ENCODE measurements at places on chromosomes 13 and 19.

- no peak for DNase-seq
These were observed 198.2 kb downstream of the DNAJC15 start for GRCh38 chr13:43221611-43222010.

GRCh38 chr13:30142486-30143211 is 164.7 kb downstream of the KATNAL1 start:
- DNase-seq = no peak

- DNase-seq = no peak
These were observed 577.3 kb downstream of the LMO7 start for GRCh38 chr13:76213423-76213904.

DNA sequence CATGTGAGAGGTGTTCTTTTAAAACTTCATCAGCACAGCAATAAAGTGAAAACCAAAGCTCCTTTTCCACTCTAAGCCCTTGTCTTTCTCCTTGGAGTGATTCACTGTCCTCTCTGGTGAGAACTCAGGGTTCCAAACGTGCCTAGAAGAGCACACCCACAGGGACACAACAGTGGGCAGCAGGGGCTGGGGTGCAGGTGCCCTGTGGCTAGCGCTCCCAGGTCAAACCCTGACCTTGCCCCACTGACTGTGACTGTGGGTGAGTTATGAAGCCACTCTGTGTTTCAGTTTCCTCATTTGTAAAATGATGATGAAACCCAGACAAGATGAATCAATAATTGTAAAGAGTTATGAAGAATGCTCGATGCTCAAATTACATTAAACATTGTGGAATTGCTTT is 37.6 kb upstream of the IGFL1 start:
- DNase-seq = no peak

DNA sequence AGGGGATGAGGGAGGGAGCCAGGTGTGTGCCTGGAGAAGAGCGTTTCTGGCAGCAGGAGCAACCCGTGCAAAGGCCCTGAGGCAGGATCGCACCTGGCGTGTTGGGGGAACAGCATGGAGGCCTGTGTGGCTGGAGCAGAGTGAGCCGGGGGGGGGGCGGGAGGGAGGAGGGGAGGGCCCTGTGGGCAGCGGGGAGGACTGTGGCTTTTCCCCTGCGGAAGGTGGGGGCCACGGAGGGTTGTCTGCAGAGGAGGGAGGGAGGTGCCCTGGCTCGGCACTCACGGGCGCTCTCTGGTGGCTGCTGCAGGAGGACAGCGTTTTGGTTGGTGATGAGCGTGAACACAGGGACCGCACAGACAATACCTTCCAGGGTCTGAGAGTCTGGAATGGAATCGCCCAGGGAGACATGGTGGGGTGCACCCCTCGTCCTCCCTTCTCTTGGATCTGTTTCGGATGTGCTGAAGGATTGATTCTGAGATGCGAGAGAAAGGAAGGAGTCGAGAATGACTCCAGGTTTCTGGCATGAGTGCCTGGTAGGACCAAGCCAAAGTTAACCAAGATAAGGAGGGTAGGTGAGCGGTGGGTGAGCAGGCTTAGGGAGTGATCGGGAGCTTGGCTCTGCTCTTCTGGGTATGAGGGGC is 6.5 kb downstream of the RAB11B start:
- peak; percentile 42 for DNase-seq

DNA sequence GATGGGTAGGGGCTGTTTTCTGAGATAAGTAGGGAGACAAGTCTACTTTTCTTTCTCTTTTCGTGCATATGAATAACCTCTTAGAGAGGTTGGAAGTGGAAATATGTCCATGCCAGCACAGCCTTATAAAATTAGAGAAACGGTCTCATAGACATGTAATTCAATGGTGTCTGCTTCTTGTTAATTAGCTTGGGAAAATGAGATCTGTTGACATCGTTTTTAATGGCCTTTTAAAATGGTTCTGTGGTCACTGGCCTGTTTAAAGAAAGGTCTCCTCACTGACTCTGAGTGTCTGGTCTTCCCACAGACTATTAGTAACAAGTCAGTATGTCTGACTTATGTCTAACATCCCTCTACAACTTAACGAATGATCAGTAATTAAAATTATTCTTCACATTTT is 487.1 kb downstream of the SLITRK6 start:
- DNase-seq = no peak

DNA sequence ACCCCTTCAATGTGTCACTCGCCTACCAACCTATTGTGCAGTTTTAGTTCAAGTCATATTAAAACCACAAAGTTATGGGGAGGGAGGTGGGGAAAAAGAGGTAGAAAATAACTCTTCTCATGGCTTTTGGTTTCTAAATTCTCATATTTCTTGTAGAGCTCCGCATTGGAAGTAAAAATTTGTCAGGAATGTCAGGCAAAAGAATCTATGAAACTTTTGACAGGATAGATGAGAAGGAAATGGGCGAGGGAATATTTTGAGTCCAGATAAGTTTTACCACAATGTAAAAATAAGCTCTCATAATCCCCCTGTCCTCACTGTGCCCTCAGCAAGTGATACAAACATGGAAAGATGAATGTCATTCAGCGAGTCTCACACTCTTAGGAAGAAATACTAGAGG is 270.4 kb downstream of the DLEU7 start:
- no peak for DNase-seq

GRCh38 chr13:23731709-23732108 is 157.5 kb downstream of the MIPEP start:
- DNase-seq = no peak

DNA sequence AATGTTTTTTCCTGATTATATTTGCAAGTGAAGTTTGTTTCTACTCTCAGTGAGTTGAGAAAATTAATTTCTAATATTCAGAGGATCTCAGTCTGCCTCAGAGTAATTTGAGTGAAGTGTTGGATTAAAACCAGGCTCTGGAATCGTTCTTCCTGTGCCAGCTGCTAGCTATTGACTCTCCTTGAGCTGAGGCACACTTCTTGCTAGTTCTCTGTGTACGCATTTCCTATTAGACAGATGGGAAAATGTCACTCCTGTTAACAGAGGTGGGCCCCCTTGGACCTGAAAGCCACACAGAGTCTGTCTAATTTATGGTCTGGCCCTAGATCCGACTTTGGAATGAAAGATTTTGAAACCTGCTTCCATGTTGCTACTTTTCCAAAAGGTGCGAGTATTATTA is 107.6 kb upstream of the RNF113B start:
- no peak for DNase-seq

GRCh38 chr13:30863231-30863630 is 42.8 kb upstream of the MEDAG start:
- DNase-seq = no peak

DNA sequence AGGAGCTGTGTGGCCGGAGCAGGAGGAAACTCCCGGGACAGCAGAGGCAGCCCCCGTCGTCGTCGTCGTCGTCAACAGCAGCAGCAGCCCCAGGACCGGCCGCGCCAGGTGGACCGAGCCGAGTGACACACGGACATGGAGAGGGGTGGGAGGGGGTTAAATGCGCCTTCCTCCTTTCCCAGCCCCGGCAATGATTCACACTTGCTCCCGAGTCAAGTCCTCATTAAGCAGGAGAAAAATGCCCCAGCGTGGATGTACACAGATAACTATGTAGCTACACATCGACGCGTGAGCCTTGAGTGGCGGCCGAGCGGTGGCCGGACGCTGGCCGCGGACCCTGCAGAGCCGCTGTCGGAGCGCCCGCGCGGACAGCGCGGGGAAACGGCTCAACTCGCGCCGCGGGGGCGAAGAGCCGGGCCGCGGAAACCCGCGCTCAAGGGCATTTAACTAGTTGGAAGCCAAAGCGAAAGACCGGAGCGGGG is 645 bp downstream of the UBL3 start:
- DNase-seq = no peak
